Stimulated activated CD4-positive, alpha-beta T cell treated with anti-CD3 and anti-CD28 coated beads, Interleukin-15, amount 100 ng/mL, for 1 hour (primary cell): ENCODE measurements at places on chromosomes 2 and 18.
A peak's percentile ranks its signal among the peaks of the same experiment; 100 is the strongest.

GRCh38 chr18:76764291-76764901 is 58.0 kb upstream of the ZNF236 start:
- no peak for DNase-seq

GRCh38 chr18:75226956-75227316 is 16.3 kb downstream of the TSHZ1 start:
- DNase-seq = no peak

- no peak for DNase-seq
These were observed 3.8 kb downstream of the GALNT5 start for GRCh38 chr2:157261199-157261782.

DNA sequence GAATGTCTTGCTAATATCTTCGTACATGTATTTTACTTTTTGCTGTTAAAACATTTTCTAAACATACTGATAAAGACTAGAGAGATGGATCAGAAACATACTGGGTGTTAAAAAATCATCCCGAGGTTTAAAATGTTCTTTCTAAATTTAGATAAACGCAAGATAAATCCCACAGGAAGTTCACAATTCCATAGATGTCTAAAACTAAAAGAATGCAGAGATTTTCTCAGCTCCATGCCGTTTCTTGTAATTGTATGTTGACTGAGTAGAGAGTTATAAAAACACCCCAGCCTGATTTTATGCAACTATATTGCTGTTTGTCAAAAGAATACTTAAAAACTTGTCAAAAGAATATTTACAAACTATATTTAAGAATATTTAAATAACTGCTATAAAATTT is 455.7 kb downstream of the ARHGAP15 start:
- no peak for DNase-seq

DNA sequence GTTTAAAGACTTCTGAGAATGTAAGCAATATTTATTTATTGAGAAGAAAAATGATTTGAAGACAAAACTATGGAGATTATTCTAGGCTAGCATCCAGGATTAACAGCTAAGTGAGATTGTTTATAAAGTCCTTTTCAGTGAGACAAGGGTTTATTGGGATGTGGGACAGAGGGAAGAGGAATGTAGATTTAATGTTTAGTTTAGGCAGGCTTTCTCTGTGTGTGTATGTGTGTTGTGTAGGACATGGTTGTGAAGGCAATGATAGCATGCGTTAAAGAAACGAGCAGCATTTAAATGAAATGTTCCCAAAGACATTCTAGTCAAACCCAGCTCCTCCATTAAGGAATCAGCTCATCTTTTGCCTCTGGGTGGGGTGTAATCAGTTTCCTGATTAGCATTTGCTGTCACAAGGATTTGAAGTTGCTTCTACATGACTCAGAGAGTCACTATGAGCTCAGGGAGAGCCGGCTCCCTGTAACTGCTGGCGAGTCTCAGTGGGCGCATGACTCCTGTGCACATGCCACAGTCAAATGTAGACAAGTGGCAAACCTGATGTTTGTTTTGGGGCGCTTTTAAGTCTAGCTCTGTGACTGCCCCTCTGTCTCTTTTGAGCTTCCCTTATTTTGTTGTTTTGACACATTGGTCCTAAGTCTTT is 442.2 kb upstream of the CELF4 start:
- no peak for DNase-seq

DNA sequence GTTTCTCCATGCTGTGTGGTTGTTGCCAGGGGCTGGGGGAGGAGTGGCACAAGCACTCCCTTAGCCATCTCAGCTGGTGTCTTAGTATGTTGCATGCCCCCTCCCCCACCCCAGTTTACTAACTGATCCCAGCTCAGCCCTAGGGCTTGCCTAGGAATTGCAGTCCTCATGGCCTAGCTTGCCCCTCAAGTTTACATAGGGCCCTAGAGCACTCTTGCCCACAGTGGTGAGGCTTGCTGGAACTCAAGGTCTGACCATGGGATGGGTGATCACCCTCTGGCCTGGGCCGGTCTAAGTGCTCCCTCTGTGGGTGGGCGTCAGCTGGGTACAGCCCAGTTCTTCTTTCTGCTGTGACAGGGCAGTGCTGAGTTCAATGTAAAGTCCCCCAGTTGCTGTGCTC is 156.1 kb upstream of the PIEZO2 start:
- DNase-seq = no peak

DNA sequence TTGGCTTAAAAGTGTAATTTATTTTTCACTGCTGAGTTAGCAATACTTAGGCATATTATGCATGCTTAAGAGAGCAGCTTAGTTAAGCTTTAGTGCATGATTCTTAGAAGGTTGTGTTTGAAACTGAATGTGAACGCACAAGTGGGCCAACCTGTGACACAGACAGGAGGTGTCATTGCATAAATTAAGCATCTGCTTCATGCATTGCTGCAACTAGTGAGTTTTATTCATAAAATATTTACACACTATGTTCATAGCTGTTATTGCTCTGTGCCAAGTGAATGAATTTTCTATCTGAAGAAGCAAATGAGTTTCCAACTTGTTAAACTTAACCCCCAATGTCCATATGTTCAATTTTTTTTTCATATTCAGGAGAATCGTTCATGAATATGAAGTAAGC is 806.4 kb downstream of the GALR1 start:
- no peak for DNase-seq

- peak; percentile 45 for DNase-seq
These were observed 24.0 kb downstream of the TMEM177 start for GRCh38 chr2:119702918-119703401.
